A549 treated with RU486 at 1 μM for 4 hours (cell line): ENCODE measurements at places on chromosomes 12 and 14. TPM values are rescaled to one million over a fixed set of nuclear protein-coding genes. Genes with fewer than 3 reads are reported as not detected.

The OTOGL gene
- total RNA-seq: 0.02 TPM in 1 of 5 replicates, not detected in the others

The TMEM63C gene
- 0.45 to 1.0 TPM (median 0.76 TPM) in 5 replicates for total RNA-seq

The HOXC12 gene
- not detected in 5 replicates for total RNA-seq

The ALG10B gene
- total RNA-seq: 1.3 to 6.2 TPM (median 4.8 TPM) in 5 replicates

The PRIMA1 gene
- 0.22 to 0.54 TPM (median 0.32 TPM) in 5 replicates for total RNA-seq

The CAPS2 gene
- total RNA-seq: 1.3 to 3.0 TPM (median 1.6 TPM) in 5 replicates

The RIMBP2 gene
- total RNA-seq: 0.06 TPM in 1 of 5 replicates, not detected in the others

The INSM2 gene
- 0.05 to 0.08 TPM in 2 of 5 replicates, not detected in the others for total RNA-seq
